Progenitor cell of endocrine pancreas (in vitro differentiated cells): ENCODE measurements at places on chromosomes 16 and 17.

DNA sequence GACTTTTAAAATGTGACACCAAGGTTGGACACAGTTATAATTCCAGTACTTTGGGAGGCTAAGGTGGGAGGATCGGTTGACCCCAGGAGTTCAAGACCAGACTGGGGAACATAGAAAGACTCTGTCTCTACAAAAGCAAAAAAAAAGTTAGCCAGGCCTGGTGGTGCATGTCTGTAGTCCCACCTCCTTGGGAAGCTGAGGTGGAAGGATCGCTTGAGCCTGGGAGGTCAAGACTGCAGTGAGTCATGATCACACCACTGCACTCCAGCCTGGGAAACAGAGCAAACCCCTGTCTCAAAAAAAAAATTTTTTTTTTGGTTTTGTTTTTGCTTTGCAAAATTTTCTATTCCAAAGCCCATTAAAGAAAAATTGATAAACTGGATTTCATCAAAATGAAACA is 281.4 kb downstream of the BCAS3 start:
- no peak for DNase-seq

DNA sequence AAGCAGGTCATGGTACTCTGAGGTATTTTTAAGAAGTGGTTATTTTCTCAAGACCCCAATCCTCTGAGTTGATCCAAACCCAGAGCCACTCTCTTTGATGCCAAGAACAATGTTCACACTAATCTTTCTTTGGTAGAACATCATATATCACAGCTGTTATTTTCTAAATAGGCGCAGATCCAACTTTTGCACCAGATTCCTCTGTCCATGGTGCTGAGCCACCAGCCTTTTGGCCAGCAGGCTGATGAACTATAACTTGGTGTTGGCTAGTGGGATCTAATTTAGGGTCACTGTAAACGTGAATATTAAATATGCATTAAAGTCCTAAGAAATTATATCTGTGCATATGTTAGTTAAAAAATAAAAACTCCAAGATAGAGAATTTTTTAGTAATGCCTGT is 7.0 kb upstream of the ZKSCAN2 start:
- no peak for DNase-seq

- no peak for DNase-seq
These were observed 142.4 kb downstream of the CYLD start for GRCh38 chr16:50884066-50884860.

GRCh38 chr16:80616362-80616761 is 75.6 kb downstream of the DYNLRB2 start:
- no peak for DNase-seq

DNA sequence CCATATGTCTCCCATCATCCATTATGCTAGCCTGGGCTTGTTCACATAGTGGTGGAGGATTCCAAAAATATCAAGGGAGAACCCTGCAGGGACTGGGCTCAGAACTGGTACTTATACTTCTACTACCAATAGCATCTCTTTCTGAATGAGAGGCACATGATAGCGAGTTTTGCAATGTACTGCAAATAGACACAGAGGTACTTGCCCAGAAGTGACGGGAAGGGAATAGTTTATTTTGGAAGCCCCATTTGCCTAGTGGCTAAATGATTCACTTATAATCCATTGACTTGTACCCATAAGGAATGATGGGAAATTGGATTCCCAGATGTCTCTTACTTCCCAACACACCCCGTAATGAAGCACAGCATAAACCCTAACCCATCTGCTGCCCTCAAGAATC is 124.8 kb upstream of the ERCC4 start:
- no peak for DNase-seq

DNA sequence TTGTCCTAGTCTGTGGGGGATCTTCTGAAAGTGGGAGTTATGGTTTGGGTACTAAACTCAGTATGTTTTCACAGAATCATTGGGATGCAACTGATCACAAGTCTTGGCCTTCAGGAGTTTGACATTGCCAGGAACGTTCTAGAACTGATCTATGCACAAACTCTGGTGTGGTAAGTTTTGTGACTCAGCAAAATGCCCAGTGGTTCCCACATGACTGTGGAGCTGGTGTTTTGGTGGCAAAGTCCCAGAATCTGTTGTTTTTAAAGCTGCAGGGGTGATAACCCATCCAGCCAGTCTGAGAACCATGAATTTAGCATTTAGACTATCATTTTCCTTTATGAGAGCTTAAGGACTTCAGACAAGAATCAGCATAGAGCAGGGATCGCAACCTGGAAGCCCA is 40.6 kb downstream of the GDE1 start:
- DNase-seq, result no peak

GRCh38 chr17:39349246-39349645 is 52.2 kb downstream of the FBXL20 start:
- DNase-seq, result no peak

DNA sequence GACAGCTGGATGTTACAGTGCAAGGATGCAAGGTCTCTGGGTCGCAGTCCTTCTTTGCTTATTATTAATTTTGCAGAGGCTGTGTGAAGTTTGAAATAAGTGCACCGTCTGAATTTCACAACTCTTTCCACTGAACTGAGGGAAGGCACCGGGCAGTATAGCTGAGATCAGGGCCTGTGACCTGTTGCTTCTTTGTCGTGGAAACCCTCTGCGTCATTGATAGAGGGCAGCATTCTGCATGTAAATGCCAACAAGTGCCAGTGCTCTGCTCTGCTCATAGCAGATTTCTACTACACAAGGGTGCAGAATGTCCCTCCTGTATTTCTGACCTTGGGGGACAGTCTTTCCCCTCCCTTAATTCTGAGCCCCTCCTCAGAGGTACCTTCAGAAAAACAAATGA is 26.0 kb downstream of the CD300LF start:
- DNase-seq, result no peak
